ENCODE measurements at places on chromosomes 6 and 20.

- no peak for DNase-seq
Measured at GRCh38 chr6:136030131-136030530, 178.6 kb downstream of the PDE7B start.

DNA sequence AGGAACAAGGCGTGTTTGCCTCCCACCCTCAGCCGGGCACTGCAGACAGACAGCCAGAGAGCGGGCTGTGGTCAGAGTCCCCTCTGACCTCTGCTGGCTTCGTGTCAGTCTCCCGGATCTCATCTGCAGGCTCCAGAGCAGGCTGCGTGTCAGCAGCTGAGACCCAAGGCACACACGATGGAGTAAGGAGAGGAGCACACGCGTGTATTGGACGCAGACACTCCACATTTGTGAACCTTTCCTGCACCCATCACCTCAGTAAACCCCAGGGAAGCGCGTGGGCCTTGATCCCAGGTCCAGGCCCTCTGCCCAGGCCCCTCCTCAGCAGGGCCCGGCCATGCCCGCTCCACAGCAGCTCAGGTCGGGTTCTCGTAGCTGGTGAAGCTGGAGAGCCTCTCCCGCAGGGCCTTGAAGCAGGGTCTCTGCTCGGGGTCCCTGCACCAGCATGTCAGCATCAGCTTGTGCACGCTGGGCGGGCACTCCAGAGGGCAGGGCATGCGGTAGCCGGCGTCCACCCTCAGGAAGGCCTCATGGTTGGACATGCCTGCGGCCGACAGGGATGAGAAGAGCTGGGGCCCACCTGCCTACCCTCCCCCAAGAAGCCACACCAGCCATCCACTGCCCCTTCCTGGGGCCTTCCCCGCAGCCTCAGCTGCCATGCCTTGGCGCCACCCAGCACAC, 7.9 kb downstream of the PTK6 start:
- no peak for DNase-seq

DNA sequence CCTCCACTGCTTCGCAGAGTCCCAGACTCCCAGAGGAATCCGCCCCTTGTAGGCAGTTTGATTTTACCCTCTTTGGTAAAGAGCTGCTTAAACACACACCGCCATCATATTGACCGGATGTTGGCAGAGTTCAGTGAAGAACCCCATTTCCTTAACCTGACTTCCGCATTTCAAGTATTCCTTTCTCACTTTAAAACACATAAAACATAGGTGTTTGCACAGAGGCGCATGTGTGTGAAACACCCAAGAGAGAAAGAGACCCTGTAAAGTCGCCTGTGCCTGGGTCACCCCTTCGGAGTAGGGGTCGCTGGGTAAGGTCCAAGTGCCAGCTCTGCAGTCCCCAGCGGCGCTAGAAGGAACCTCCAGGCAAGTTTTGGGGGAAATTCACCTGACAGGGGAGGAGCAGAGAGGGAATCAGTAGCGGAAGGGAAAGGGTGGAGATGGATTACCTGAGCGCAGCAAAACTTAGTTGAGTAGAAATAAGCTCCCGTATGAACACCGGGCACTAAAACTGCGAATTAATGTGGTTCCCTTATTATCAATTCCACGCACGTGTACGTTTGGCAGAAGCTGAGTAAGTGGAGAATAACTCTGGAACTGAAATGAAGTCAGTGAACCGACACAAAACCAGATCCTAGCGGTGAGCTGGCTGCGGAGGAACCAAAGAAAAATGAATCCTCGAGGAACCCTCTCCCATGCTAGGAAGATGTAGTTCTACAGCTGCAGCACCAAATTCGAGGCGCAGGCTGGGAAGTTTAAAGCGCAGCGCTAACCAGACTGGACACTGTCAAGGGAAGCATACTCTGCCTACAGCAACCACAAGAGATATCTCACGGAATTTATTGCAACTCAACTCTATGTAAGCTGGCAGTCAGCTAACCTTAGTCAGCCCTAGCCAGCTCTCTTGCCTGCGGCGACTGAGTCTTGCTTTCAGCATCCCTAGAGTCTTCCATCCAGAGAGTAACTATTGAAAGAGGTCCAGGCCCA, 3.5 kb upstream of the HTR1B start:
- DNase-seq = no peak

DNA sequence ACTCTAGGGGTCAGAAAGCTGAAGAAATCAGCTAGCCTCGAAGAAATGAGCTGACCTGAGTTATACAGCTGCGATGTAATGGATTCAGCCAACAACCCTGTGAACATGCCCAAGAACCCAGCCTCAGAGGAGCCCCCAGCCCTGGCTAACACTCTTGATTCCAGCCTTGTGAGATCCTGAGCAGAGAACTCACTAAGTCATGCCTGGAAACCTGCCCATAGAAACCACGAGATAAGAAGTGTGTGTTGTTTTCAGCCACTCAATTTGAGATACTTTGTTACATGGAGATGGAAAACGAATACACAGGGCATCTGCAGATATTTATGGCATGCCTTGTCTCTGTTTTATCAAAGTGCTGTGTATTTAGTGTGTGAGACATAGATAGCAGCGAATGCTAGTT, 265.2 kb downstream of the QKI start:
- no peak for DNase-seq

DNA sequence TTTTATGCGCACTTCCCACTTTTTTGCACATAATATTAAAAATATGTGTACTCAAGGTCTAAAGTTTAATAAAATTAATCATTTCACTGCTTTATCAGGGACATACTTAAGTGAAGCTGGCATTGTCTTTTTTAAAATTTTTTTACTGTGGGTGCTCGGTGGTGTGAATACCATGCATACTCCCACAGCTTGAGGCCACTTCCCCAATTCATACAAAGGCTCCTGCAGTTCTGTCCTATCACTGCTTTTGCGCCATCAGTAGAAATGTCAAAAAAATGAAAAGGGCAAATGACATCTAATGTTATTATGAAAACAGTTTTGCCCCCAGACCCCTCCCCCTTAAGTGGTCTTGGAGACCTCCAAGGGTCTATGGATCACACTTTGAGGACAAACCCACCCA, 464.1 kb upstream of the ARID1B start:
- no peak for DNase-seq

GRCh38 chr6:14767226-14767625, 478.6 kb upstream of the JARID2 start:
- DNase-seq = peak; percentile 6

DNA sequence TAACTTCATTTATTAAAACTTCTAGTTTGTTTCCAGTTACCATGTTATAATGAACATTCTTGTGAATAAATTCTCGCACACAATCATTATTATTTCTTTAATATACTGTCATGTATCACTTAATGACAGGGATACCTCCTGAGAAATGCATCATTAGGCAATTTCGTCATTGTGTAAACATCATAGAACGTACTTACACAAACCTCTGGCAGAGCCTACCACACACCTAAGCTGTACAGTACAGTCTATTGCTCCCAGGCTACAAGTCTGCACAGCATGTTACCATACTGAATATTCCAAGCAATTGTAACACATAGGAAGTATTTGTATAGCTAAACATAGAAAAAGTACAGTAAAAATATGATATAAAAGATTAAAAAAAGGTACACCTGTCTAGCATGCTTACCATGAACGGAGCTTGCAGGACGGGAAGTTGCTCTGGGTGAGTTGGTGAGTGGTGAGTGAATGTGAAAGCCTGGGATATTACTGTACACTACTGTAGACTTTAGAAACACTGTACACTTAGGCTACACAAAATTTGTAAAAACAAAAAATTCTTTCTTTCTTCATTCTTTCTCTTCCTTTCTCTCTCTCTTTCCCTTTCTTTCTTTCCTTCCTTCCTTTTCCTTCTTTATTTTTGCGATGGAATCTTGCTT, 268.2 kb upstream of the SOX4 start:
- DNase-seq = no peak

GRCh38 chr6:38593409-38593808, 46.3 kb downstream of the BTBD9 start:
- no peak for DNase-seq

GRCh38 chr6:3799719-3800118, 48.2 kb upstream of the PXDC1 start:
- DNase-seq = no peak

GRCh38 chr6:107853230-107853629, 29.1 kb upstream of the SCML4 start:
- no peak for DNase-seq
